ENCODE measurements at places on chromosomes 1 and 21.
A peak's percentile ranks its signal among the peaks of the same experiment; 100 is the strongest.

DNA sequence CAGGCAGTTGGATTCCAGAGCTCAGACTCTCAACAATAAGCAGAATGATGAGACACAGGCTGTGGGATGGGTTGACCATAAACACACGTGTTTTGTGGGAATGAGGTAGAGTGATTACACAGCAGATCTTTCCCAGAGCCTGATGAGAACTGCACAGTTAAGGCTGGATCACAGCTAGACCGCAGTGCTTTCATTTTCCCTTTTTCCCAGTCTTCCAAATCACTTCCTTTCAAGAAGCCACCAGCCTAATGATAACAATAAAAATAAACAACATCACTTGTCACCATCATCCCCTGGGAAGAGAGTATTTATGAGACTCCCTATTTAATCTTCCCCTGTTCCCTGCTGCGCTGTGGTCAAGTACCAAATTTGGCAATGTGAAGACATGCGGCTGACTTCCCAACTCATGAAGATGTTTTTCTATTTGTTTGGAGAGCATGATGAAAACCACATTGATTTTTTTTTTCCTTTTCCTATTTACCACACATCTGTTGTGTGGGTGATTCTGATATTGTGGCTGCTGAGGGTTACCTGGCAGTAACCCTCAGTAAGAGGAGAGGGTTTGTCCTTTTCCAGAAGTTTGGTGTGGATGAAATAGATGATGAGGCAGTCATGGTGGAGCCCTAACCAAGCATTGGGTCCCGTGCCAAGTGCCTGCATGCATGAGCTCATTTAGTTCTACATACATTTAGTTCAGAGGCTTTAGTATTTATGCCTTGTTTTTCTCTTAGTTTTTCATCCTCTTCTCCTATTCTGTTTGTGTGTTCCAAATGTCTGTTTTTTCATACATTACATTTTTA lies 248.9 kb upstream of the HOOK1 start:
- peak; percentile 38 for DNase-seq

DNA sequence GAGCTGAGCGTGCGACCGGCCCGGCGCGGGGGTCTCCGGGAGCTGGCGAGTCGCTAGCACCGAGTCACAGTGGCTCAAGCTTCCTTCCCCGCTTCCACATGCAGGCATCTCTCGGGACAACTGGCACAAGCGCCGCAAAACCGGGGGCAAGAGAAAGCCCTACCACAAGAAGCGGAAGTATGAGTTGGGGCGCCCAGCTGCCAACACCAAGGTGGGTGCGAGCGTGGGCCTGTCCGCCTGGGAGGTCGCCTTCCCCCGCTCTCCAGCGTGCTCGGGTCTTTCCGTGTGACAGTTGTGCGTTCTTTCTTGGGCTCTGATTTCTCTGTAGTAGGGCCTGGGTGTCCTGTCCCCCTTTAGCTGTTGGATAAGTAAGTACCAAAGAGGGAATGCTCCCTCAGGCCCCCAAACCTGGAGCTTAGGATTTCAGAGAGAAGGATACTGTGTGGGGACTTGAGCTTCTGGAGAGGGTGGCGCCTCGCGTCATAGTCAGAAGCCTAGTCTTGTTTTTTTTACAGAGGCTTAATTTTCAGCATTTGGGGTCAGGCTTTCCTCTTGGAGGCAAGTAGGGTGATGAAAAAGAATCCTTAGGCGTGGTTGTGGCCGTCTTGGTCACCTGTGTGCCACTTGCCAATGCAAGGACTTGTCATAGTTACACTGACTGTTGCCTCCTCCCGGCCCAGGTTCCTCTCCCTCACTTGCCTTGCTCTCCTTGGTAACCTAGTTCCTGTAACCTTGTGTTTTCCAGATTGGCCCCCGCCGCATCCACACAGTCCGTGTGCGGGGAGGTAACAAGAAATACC lies 790 bp downstream of the RPS8 start:
- no peak for DNase-seq

GRCh38 chr1:178749581-178750166 lies 24.6 kb downstream of the RALGPS2 start:
- DNase-seq = no peak

DNA sequence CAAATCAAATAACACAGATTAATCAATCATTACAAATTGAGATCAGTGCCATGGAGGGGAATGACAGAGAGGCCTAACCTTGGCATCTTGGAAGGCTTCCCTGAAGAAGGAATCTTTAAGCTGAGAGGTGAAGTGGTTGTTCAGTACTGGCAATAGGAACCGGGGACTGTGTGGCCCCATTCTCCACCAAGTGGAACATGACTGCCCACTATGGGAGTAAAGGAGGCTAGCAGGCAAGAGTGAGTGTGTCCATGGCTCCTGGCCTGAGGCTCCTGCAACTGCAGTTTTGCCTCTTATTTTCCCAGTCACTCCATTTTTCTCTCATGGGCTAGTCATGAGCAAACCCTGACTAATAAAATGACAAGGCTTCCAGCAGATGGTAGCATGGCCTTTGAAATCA lies 112.2 kb upstream of the GJB5 start:
- no peak for DNase-seq

DNA sequence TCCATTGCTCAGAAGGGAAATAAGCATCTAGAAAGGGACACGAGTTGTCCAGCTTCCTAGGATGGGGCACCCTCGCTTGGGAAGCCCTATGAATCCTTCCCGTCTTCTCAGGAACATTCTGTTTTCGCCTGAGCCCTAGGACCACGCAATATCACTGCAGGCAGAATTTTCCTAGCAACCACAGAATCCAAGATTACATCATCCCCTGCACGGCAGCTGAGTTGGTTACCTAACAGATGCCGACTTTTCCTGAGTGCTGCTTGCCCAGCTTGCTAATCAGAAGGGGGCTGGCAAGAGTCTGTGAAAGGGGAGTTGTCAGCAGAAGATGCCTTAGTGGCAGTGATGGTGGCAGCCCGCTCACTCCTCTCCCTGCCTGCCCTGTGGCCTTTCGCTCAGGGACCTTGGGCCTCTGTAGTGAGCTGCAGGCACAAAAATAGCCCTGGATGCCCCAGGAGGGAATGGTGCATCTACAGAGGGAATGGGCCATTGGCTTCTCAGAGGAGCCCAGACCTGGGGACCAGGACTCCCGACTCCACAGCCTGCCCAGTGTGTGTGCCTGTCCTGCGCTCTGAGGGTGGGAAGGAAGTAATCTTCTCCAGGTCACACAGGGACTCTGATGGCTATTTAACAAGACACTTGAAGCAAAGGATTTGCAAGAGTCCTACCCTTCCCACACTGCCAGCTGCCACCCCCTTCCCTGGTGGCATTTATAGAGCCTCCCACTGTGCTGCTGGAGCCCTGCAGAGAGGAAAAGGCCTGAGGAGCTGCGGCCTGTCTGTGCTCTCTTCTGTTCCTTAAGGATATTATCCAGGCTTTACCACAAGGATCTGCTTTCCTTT lies 28.9 kb upstream of the CLSTN1 start:
- DNase-seq = peak; percentile 74

DNA sequence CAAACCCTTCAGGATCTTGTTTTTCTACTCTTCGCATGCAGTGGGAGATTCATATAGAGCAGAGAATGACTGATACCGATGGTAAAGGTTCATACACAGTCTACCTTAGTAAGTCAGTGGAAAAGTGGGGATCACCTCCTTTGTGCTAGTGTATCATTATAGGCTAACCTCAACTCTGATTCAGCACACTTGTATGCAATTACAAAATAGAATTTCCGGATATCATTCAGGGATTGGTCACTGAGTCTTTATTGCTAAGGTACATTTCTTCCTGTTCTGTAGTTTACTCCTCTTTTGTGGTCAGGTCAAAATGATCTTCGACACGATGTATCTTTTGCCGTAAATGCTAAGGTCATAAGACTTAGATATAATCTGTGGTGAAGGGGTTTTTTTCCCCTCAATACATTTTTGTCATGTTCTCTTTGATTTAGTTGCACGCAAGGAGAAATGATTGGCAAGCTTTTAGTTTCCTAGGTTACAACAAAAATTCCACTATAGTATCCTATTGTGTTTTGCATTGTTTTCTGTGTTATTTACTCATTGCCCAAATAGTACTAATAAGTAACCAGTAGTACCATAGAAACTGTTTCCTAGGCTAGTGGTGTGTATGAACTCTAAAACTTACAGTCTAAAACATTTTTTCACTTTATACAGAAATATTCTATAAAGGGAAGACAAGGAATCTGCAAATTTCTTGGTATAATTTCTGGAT lies 35.7 kb upstream of the PLA2G4A start:
- peak; percentile 15 for DNase-seq

DNA sequence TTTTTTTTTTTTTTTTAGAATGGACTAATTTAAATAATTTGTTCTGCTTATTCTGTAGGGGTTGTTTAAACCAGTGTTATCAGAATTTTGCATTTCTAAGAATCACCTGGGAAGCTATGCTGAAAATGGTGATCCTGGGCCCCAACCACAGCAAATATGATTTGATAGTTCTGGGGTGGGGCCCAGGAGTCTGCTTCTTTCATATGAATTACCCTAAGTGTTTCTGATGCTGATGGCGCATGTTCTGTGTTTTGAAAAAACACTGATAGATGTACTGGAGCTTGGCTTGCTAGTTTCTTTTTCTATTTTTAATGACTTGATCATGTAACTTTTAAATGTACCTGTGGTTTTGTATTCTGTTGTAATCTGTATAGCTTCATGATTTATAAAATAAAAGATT lies 89.3 kb downstream of the CDC14A start:
- DNase-seq = no peak

GRCh38 chr1:51744506-51745303 lies 127.8 kb downstream of the OSBPL9 start:
- DNase-seq = no peak

- DNase-seq = no peak
Measured at GRCh38 chr1:181478306-181478705, 5.0 kb upstream of the CACNA1E start.

DNA sequence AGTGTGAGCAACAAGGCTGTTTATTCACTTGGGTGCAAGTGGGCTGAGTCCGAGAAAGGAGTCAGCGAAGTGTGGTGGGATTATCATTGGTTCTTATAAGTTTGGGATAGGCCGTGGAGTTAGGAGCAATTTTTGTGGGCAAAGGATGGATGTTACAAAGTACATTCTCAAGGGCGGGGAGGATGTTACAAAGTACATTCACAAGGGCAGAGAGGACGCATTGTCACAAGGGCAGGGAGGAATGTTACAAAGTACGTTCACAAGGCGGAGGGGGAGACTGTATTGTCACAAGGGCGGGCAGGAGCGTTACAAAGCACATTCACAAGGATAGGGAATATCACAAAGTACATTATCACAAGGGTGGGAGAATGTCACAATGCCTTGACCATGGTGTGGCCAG lies 5.2 kb upstream of the TMEM183A start:
- no peak for DNase-seq

DNA sequence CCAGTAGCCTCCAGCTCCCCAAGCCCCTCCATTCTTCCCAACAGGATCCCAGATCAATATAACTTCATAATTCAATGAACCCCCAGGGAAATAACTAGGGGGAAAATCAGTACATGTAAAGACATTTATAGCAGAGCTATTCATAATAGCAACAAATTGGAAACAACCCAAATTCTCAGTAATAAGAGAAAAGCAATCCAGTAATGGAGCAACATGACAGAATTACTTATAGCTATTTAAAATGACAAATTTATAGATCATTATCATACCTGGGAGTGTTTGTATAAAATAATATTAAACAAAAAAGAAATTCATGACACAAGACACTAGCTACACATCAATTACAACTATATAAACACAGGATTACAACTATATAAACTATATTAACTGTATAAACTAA lies 20.2 kb downstream of the PLEKHA6 start:
- DNase-seq = no peak

DNA sequence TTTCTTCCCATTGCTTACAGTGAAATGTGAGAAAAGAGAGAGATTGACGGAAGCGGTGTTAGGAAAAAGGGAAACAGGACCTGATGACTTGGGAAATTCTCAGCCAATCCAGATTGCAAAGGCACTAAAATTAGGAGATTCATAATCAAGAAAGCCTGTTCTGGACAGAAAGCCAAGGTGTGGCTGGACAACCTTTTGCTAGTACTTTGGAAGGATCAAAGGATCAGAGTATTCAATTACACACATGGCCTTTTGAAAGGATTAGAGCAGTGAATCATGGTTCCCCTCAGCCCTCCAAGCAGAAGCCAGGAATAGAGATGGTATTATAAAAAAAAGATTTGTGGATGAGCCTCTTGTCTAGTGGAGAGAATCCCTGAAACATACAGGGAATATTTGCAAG lies 669.8 kb upstream of the ADAMTS5 start:
- no peak for DNase-seq

DNA sequence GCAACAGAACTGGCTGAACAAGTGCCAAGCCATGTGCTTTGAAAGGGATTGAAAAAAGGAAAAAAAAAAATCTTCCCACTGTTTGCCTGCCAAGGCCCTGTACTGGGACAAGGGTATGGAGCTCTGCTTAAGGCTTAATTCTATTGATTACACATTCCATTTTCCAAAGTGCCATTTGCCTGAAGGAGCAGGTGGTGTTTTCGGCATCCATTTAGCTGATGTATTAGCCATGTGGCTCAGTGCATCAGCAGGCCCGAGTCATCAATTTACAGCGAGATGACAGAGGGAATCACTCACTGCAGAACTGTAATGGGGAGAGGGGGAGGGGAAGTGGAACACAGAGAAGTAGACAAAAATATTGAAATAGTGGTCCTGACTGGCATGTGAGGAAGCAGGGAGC lies 144.2 kb upstream of the BEND5 start:
- no peak for DNase-seq

DNA sequence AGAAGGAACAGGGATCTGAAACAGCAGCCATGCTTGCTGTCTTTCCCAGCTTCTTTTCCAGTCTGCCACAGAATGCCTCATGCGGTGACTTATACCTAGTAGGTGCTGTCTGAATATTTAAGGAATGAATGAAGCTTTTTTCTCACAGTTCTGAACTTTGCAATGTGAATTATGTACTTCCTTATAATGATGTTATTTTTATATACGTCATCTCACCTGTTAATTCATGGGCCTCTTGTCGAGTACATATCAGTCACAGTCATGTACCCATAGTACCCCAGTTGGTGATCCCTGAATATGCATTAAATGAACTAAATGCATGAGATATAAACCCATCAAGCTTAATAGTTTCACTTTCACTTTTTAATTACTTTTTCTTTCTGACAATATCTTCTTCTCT lies 132.7 kb downstream of the NTNG1 start:
- no peak for DNase-seq

DNA sequence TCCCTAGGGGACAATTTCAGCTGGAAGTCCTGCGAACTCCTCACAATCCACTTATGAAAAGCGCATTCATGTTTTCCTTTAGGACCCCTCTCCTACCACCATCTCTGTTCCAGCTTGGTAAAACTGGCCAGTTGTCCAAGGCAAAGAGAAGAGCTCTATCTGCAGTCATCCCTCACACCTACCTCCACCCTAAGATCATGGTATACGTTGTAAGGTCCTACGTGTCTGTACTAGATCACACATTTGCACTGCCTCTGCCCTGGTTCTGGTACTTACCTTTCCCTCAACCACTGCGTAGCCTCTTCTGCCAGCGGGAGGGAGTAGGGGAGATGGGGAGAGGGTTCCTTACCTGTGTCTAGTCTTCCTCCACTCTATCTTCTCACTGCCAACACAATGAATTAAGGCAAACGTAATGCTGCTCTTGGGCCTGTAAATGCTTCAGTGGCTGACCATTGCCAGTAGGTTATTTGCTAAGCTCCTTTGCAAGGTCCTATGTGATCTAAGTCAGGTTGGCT lies 739 bp upstream of the NUP133 start:
- no peak for DNase-seq

GRCh38 chr1:8835941-8836643 lies 18.7 kb upstream of the RERE start:
- DNase-seq = no peak
